ENCODE measurements at places on chromosomes 16 and 17.
A peak's percentile ranks its signal among the peaks of the same experiment; 100 is the strongest.

DNA sequence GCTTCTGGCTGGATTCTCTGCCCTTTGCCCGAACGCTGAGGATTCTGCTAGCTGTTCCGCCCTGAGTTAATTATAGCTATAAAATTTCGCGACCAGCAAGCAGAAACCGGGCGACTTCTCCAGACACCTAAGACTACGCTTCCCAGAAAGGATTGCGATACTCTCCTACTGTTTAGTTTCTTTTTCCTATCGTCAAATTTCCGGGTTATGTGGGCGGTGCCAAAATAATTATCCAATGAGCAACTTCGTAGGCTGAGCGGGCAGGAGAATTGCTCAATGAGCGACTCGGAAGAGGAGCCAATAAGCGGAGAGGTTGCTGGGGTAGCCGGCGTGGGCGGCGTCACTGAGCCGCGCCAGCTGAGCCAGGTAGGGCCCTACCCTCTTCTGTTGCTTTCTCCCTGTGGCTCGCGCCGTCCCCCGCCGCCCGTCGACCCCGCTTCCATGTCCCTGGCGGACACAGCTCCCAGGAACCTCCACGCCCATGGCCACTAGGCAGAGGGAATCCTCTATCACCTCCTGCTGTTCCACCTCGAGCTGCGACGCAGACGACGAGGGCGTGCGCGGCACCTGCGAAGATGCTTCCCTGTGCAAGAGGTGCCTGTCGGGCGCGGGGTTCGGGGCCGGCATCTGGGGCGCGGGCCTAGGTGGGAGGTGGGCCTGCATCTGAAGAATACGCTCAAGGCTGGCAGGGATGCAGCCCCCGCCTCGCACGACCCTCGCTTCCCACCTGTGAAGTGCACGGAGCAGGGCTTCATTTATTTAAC is at the start of gene LCMT1:
Gene LCMT1, plus strand, starts transcription at position 340 of the 764 bp plus-strand sequence. Its CDS starts 142 bp downstream, at position 482.
- peak; percentile 87 for DNase-seq

- DNase-seq, result no peak
These were observed 3.4 kb downstream of the HS3ST3B1 start for GRCh38 chr17:14304222-14304772.

DNA sequence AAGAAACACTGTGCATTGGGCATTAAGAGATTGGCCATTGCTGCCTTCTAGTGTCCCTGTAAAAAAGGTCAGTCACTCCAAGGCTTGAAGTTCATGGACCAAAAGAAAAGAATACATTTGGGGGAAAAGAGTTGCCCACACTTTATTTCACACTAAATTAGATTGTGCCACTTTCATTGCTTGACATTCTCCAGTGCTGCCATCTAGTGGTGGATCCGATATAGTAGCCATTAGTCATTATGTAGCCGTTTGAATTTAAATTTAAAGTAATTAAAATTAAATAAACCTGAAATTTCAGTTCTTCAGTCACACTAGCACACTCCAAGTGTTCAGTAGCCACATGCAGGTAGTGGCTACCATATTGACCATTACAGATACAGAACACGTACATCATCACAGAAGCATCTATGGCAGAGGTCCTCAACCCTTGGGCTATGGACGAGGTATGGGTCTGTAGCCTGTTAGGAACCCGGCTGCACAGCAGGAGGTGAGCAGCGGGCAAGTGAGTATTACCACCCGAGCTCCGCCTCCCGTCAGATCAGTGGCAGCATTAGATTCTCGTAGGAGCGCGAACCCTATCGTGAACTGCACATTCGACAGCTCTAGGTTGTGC is 21.9 kb upstream of the CDH5 start:
- no peak for DNase-seq

- DNase-seq, result no peak
These were observed 5.7 kb upstream of the SPATA32 start for GRCh38 chr17:45267436-45268055.

- DNase-seq, result no peak
These were observed 13.3 kb downstream of the SNN start for GRCh38 chr16:11681556-11681955.

- DNase-seq, result no peak
These were observed 714 bp downstream of the TNS4 start for GRCh38 chr17:40500709-40501108.

- DNase-seq, result no peak
These were observed 8.2 kb downstream of the GAS2L2 start for GRCh38 chr17:35744830-35745229.

- no peak for DNase-seq
These were observed 36.8 kb downstream of the TRIM37 start for GRCh38 chr17:59069856-59070255.

DNA sequence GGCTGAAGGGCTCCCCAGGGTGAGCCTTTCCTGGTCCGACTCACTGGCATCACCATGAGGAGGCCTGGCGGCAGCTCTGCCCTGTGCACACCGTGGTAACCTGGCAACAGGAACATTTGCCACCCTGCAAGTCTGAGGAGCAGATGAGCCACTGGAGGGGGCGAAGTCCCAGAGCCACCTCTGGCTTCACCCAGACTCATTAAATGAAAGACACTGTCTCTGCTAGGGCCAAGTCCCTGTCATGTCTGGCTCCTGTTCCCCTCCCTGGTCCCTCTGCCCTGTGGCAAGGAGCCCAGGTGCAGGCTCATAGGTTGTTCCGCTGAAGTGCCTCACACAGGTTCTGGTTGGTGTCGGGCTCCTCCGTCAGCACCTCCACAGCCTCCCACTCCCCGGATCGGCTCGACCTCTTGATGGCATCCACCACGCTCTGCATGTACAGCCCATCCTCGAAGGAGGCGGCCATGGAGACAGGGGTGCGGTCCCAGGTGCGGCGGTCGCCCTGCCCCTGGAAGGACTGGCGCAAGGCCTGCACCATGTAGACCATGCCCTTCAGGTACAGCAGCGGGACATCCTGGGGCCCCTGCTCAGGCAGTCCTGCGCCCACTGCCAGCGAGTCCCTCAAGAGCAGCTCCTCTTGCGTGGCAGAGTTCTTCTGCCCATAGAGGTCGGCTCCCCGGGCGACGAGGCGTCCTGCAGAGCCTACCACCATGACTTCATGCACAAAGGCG is 8.4 kb downstream of the C16orf86 start:
- DNase-seq, result no peak

DNA sequence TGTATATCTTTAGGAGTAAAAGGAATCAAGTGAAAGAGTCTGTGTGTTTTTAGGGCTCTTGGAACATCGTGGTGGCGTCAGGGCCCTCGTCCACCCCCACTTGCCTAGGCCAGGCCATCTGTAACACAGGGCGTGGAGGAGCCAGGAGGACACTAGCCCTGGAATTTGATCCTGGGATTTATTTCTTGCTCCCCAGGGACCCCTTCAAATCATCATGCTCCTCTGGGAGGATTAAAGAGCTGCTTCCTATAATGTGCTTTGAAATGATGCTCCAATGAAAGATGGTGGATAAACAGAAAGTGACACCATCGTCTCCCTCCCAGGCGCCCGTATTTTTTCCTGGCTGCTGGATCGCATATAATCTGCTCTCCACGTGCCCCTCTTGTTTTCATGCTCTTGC is 113.3 kb downstream of the AATF start:
- no peak for DNase-seq

DNA sequence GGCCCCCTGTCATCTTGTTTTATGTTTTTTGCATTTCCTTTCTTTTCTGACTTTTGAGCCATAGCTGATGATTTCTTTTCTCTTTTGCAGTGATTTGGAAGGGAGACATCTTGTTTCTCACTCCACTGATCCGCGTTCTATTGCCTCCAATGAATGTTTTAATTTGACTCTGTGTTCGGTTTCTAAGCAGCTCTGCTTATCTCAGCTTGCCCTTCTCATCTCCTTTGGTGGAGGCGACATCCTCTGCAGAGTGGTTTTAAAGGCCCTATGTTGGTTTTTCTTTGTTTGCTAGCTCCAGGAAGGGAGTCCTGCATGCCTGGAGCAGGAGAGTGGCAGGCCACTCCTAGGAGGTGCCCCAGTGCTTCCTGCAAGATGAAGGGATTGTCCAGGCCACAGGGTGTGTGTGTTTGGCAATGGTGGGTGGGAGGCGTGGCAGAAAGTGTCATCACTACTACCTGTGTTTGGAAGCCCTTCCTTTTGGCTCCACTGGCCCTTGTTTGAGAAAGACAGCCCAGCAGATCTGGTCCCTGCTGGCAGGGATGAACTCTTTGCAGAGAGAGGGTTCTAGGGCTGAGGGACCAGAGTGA is 13.6 kb downstream of the SMPD3 start:
- no peak for DNase-seq

GRCh38 chr17:74920306-74920620 is 2.8 kb downstream of the USH1G start:
- DNase-seq, result no peak

DNA sequence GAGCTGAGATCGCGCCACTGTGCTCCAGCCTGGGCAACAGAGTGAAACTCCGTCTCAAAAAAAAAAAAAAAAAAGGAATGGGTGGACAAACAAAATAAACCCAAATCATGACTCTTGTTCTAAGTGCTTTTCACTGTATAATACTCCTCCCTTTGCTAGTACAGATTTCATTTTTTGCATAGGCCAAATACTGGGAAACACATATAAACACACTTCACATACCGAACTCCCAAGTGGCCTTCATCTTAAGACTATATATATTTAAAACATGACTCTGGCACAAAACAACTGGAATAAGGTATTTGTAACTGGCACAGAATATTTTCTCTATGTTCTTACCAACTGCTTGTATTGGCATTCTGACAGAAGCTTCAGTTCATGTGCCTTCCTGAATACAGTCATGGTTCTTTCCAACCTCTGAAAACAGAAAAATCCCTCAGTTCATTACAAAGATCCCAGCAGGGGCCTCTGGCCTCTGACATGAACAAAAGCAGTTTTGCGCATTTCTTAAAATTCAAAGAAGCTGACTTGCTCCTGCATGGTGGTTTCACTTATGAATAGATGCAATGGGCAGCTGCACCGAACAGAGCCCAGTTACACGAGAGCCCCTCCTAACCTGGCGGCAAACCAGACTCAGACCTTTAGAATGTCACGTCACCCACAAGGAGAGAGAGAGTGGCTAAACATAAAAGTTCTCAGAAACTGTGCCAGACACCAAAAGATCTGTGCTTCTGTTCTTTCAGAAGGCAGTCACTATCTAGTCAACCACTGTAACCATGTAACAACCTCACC is 19.1 kb upstream of the COPRS start:
- no peak for DNase-seq

DNA sequence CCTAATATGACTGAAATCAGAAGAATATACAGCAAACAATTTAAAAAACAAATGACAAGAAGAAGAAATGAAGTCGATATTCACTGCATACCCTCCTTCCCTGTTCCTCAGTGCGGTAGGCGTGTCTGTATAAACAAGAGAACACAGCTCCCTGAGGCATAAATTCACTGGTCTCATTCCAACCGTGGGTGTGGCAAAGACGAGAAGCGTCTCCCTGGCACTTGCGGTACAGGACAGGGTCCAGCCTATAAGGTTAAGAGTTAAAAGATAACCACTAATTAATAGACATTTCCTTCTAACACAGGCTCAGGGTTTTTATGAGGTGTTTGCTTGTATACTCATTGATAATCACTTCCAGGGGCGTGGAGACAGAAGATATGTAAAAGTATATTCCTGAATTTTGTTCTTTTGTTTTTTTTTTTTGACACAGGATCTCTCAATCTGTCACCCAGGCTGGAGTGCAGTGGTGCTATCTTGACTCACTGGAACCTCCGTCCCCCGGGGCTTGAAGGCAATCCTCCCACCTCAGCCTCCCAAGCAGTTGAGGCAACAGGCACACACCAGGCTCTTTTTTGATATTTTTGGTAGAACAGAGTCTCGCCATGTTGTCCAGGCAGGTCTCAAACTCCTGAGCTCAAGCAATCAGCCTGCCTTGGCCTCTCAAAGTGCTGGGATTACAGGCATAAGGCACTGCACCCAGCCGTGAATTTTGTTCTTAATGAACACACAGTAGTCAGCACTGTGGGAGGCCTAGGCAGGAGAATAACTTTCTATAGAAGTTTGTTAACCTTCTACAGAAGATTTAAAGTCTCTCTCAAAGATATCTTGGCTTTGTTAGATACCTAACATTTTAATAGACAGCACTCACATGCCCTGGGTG is 59.1 kb upstream of the CLEC18B start:
- no peak for DNase-seq

DNA sequence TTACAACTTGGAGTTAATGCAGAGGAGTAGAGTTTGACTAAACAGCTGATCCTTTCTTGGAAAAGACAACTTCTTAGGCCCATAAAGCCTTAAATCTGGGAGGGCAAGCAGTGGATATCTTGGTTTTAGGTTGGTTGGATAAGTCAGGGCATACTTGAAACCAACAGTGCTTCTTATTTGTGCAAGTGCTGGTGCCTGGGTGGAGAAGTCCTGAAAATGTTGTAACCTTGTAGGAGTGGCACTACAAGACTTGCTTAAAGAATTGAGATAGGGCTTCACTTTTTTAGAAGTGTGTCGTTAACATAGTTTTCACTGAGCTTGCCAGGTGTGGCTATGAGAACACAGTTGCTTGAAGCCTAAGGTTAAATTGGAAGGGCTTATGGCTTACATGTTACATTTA is 6.2 kb downstream of the MSI2 start:
- no peak for DNase-seq

- no peak for DNase-seq
These were observed 7.5 kb downstream of the ARHGAP23 start for GRCh38 chr17:38435795-38436194.

DNA sequence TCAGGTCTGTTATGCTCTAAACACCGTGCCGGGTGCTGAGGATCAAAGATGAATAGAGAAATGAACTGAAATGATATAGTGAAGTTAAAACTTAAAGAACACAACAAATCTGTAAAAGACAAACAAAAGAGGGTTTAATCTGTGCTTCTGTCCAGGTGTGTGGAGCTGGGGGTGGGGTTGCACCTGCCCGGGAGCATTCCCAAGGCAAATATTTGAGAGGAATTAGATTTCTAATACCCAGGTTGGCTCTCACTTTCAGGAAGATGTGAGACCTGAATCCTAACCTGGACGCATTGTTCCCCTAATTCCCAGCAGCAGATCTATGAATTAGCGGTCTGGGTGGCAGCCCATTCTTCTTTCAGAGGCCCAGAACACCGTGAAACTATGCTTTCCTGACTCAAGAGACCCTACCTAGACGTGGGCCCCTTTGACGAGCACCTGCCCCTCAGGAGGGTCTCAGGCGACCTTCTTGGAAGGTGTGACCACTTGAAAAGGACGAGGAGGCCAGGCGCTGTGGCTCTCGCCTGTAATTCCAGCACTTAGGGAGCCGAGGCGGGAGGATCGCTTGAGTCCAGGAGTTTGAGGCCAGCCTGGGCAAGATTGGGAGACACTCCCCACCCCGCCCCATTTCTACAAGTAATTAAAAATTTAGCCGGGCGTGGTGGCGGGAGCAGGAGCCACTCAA is 677 bp upstream of the RANGRF start:
- DNase-seq, result no peak

GRCh38 chr16:84881702-84882521 is 62.1 kb downstream of the CRISPLD2 start:
- no peak for DNase-seq

- no peak for DNase-seq
These were observed 35.8 kb downstream of the MRC2 start for GRCh38 chr17:62663304-62663703.
